Pons (tissue), 1 donor: ENCODE measurements at places on chromosomes 4 and X.
A peak's percentile ranks its signal among the peaks of the same experiment; 100 is the strongest.

GRCh38 chr4:171025343-171025742, 787.9 kb upstream of the GALNTL6 start:
- no peak for DNase-seq

- no peak for DNase-seq
Measured at GRCh38 chr4:112516066-112516470, at the start of gene NEUROG2. Gene NEUROG2 (minus strand): TSS chr4:112516180. CDS start chr4:112515475, 705 bp downstream.

GRCh38 chr4:74418063-74418670, 26.8 kb upstream of the AREG start:
- no peak for DNase-seq

- DNase-seq, result no peak
Measured at GRCh38 chrX:17464194-17464593, 89.2 kb downstream of the NHS start.

DNA sequence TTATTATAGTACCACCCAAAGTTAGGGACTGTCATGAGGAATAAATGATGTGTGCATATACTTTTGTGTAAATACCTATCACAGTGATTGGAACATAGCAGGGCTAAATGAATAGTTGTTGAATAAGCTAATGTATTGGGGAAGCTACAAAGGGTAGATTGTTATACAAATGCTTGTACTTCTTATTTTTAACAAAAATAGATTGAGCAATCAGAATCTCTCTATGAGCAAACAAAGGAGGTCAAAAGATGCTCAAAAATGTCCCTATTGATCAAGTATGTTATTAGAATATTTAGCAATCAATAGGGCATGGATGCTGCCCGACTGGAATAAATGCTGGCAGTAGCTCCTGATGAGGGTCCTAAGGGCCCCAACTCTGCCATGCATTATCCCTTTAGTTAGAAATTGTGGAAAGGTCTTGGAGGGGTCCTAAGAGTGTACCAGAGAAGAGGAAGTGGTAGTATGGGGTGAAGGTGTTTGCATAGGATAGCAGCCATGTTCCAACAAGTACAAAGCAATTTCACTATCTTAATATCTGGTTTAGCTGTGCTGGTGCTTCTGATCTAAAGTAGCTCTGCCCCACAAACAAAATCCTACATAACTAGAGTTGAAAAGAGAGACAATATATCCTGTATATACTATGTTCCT, 33.1 kb upstream of the TAPT1 start:
- DNase-seq, result no peak

GRCh38 chr4:96519291-96519690, 679.4 kb downstream of the PDHA2 start:
- DNase-seq, result no peak

GRCh38 chrX:42710452-42710851, 67.5 kb downstream of the PPP1R2C start:
- no peak for DNase-seq

GRCh38 chr4:76782837-76783236, 115.1 kb downstream of the SOWAHB start:
- DNase-seq, result no peak

DNA sequence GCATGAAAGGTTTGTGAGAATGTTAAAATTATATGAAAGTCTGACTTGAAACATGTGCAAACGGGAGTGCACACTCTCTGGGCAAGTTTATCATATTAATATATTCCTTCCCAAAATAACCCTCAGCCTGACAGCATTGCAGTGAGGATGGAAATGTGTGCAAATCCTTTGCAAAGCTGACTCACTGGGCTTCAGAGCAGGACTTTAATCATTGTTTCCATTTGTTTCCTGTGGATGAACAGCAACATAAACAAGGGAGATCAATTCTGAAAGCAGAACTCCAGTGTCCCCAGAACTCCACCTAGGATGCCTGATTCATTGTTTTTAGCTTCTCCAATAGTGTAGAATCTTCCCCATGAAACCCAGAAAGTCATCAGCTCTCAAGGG, 32.9 kb downstream of the SLC2A9 start:
- DNase-seq, result no peak

DNA sequence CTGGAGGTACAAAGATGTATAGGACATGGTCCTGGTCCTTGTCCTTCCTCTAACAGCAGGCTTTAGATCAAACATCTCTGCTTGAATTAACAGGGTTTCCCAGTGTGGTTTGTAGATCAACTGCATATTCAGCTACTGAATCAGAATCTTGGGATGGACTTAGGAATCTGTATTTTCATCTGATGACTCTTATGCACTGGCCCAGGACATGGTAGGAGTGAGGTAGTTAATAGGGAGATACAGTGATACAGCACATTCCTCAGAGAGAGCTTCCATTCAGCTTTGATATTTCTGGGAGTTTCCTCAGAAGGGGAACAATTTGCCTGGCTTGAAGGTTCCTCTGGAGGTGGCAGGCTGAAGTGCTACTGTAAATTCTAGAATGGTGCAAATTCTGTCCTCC, 203.1 kb downstream of the LARP7 start:
- DNase-seq, result no peak

DNA sequence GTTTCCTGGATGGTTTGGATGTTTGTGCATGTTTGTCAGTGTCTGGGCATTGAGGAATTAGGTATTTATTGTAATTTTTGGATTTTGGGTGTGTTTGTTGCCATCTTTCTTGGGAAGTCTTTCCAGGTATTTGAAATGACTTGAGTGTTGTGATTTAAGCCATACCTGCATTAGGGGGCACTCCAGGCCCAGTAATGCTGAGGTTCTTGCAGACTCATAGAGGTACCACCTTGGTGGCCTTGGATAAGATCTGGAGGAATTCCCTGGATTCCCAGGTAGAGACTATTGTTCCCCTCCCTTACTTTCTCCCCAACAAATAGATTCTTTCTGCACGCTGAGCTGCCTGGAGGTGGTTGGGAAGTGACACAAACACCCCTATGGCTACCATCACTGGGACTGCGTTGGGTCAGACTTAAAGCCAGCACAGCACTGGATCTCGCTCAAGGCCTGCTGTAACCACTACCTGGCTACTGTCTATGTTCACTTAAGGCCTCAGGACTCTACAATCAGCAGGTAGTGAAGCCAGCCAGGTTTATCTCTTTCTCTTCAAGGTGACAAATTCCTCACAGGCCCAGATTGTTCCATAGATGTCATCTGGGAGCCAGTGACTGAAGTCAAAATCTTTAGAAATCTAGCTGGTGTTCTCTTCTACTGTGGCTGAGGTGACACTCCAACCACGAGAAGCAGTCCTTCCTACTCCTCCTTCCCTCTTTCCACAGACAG, 643.6 kb downstream of the PDHA2 start:
- no peak for DNase-seq

GRCh38 chrX:129006491-129006890, 516.8 kb downstream of the SMARCA1 start:
- DNase-seq, result no peak

DNA sequence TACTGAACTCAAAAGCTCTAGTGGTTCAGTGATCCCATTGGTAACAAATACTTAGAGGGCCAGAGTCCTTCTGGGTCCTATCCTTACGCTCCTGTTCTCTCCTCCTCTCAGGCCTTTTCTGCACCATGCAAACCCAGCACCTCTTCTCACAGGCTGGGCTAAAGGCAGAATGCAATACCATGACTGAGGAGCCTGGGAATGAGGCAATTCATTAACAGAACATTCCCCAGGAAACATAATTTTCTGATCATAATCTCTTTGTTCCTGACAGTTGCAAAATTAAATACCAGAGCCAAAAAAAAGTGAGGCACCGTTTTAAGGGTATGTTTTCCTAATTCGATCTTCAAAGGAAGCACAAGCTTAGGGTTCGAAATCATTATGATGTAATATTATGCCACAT, 9.0 kb downstream of the SORBS2 start:
- DNase-seq, result no peak

DNA sequence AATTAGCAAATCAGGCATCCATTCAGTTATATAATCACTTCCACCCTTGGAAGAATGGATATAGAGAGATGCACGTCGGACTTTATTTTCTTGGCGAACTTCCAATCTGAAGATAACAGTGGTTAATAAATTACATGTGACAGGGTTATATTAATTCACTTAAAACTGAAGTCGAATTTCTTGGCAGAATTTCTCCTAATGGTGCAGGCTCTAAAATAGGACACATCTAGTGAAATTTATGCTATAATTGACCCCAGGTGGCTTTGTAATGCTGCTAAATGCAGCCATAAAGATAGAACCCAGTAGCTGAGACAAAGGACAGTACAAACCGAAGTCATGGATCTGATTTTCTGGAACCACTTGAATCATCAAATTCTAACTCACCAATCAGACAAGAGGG, 20.8 kb upstream of the SLC10A4 start:
- DNase-seq, result no peak

- peak; percentile 24 for DNase-seq
Measured at GRCh38 chr4:56575820-56576429, 70.3 kb downstream of the ARL9 start.

DNA sequence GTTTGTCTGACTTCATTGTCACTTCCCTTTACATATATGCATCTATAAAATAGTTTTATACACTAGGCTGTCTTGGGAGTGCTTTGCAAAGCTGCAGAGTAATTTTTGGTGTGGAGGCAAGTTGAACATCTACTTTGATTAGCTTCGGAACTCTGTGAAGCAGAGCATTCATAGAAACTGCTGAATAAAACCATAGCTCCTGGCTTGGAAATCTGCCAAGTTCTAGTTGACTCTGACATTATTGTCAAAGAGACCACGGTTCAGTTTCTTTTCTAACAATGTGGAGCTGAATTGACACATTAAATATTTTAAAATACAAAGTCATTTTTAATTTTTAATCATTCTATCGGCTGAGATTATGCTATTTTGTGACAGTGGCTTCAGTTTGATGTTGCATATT, 335.0 kb downstream of the BMPR1B start:
- DNase-seq, result no peak

DNA sequence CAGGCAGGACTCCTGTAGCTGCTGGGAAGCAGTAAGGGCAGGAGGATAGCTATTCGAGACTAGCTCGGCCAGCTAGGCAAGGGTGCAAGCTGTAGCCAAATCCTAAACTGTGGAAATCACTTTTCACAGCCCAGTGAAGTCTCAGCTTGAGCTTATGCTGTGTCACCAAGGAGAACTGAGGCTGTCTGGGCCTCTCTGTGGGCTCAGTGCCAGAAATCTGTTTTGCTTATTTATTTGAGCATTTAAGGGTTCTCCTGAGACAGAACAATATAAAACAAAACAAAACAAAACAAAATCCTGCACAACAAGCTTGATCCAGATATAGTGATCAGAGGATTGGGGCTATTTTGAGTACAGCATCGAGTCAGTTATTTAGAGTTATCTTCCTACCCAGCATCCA, 97.5 kb downstream of the FANCB start:
- DNase-seq, result no peak

DNA sequence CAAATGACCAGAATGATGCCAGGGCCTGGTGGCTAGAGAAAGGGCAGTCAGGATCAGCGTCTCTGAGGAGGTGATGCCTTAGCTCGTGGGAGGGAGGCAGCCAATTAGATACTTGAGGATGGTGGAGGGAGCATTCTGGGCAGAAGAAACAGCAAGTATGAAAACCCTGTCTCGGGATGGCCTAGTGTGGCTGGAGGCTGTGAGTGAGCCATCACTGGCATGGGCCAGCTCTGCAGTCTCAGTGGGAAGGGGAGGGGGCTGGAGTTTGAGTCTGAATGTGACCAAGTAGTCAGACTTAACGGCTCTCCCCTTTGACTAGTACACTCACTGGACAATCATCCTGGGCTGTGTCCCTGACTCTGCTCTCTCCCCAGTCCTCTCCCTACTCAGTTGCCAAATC, 7.1 kb downstream of the CNGA2 start:
- no peak for DNase-seq

GRCh38 chr4:70488748-70489147, 16.8 kb downstream of the MUC7 start:
- DNase-seq, result no peak

DNA sequence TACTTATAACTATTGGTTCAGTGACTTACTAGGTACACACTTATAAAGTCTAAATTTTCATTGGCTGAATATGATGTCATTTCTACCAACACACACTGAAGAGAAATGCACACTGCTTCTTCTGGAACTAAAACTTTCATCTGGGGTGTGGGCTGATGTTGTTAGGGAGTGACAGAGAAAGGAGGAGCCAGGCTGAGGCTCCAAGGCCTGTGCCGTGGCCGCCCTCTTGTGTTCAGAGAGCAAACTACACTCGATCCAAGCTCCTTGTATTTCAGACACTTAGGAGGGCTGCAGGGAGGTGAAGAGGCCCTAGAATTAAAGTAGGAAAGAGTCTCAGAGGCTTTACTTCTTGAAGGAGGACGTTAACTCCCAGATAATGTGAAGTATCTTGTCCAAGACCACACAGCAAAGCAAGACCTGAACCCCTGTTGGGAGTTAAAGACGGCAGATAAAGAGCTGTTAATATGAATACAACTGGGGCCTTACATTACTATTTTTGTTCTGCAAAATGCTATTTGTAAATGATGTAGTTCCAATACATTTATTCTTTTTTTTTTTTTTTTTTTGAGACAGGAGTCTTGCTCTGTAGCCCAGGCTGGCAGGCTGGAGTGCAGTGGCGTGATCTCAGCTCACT, 137.5 kb downstream of the AFAP1 start:
- peak; percentile 89 for DNase-seq

DNA sequence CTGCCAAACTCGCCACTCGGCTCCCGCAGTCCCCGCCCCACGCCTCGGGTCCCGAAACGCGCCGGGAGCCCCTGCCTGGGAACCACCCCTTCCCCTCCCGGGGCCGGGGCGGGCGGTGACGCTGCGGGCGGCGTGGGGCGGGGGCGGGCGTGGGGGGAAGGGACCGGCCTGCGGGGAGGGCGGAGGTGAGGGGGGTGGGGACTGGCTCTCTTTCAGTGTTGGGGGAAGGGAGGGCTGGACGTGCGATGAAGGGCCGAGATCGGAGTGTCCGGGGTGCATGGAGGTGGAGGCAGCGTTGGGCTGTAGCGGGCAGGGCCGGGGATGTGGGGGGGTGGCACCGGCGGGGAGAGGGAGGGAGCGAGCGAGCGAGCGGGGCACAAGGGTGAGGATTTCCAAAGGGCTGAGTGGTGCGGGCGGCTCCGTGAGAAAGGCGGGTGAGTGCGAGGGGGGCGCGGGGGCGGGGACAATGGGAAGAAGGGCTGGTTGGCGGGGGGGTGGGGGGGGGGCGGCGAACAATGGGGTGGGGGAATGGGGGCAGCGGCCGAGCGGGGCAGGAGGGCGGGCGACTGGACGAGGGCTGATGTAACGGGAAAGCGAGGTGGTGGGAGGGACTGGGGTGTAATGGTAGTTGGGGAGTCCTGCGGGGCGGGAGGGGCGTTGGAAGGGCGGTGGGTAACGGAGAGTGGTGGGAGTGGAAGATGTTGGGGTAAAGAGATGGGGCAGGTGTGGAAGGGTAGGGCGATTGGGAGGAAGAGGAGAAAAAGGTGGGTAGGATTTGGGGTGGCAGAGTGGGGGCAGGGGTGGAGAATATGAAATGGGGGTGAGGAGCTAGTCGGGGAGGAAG, 578 bp downstream of the DCUN1D4 start:
- DNase-seq, result peak; percentile 40

GRCh38 chr4:65880594-65880993, 210.3 kb upstream of the EPHA5 start:
- DNase-seq, result no peak
